ENCODE measurements at places on chromosomes 7 and 10.

DNA sequence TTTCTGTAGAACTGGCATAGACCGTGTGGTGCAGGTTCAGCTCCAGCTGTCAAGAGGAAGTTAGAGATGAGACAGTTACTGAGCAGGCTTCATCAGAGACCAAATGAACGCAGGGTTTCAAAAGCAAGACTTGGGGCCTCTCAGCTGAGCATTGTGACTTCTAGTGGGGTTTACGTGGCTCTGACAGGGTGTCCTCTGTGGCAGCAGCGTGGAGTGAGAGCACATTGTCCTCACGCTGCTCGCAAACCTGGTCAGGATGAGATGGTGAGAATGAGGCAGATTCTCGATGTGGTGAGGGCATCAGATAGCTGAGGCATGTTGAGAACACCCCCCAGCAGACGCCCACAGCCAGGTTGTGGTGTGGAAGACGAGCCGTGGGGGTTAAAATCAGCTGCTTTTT, 126.0 kb downstream of the DNAJB6 start:
- no peak for DNase-seq

GRCh38 chr10:46544989-46545791, 11.3 kb downstream of the GPRIN2 start:
- no peak for DNase-seq

DNA sequence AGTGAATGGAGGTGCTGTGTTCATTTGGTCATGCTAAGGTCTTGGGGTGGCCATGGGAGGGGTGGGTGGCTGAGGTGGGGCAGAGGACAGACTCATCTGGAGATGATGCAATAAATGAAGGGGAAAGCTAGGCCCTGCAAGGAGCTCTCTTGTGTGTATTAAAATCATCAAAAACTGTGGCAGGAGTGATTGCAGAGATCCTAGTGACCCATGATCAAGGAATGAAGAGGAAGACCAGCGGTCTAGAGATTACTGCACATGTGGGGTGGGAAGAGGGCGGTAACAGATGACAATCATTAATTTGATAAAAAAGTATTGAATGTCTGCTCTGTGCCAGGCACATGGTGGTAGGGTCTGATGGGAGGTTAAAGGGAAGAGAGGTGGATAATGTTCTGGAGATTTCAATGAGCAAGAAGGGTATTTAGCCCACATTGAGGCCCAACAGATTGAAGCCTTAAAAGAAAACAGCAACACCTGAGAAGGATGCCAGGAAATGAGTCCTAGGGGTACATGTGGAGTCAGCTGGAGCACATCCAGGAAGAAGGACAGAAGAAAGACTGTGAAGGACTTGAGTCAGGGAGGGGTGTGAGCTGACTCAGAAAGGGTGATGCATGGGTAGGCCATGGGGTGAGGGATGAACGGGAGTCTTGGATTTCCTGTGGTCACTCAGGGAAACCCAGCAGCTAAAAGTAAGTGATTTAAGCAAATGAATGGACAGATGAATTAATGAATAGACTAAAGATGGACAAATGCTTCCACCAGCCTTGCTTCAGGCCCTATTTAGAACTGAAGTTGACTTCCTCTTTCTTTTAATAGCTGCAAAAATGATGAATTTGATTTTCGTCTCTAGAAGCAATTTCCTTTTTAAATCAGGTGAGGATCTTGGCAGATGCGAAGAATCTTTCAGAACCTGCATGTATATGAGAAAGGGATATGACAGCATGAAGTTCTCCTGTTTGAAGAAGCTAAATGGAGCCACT, 83.1 kb upstream of the IGFBP3 start:
- DNase-seq: no peak

- DNase-seq: no peak
Measured at GRCh38 chr7:22394739-22395138, 37.8 kb upstream of the RAPGEF5 start.

DNA sequence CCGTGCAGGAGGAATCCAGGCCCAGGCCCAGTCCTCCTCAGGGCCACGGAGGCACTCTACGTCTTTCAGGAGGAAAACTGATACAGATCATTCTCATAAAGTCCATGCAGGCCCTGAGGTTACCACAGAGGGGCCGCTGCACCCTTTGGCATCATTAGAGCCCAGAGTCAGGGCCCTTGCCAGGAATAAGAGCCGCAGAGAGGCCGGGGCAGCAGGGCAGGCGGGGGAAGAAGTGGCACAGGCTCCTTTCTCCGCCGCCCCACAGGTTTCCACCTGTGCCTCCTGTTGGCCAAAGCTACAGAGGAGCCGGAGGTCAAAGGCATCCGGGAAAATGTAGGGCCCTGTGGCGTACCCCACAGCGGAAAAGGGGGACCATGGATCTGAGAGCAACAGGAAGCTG, 366.6 kb upstream of the SHH start:
- no peak for DNase-seq

DNA sequence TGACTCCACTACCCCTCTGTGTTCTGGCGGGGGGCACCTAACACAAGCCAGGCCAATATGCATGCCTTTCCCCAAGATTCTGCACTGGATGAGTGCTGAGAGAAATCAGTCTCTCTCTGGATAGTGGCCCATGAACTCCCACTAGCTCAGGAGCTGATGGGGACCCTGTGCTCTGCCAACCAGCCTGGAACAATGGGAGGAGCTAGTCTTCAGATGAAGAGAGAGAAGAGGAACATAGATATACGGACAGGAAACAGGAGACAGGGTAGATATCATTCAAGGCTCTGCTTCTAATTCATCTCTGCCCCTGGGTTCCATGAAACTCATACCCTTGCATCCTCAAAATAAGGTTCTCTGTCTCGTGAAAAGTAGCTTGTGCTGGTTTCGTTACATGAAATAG, 27.9 kb upstream of the PLXNA4 start:
- DNase-seq: no peak

Data from CD4-positive, alpha-beta T cell treated with Interleukin-10 for 1 hour (primary cell).